GF-D8 (cell line): ENCODE measurements at places on chromosomes 4 and X.

GRCh38 chr4:88573995-88574394, 18.3 kb upstream of the HERC3 start:
- DNase-seq, result no peak

- DNase-seq, result no peak
These were observed 1.1 kb downstream of the UBE2D3 start for GRCh38 chr4:102826105-102826889.

DNA sequence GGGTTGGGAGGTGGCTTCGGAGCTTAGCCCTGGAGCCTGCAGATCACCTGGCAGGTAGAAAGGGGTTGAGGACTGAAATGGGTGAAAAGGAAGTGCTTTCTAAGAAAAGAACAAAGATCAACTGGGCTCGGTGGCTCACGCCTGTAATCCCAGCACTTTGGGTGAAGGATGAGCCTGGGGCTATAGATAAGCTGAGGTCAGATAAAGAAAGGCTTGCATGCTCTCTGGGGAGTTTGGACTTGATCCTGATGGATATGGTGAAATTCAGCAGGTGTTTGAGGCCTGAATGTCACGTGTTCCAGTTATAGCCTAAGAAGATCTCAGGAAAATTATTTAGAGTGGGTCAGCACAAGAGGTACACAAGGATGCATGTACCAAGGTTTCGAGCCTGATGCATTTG, 40.8 kb downstream of the SLC34A2 start:
- no peak for DNase-seq

GRCh38 chr4:126513596-126513995, 1119.2 kb upstream of the INTU start:
- no peak for DNase-seq

GRCh38 chr4:186757696-186758355, 34.2 kb upstream of the FAT1 start:
- DNase-seq, result no peak

- no peak for DNase-seq
These were observed 223.4 kb upstream of the RPL34 start for GRCh38 chr4:108396900-108397497.
